ENCODE measurements at places on chromosomes 13 and 19. TPM values are rescaled to one million over a fixed set of nuclear protein-coding genes. Genes with fewer than 3 reads are reported as not detected.

FXYD7 gene
- total RNA-seq, result 22.3 TPM

MYO1F gene
- 0.10 TPM for total RNA-seq

KLK3 gene
- not detected for total RNA-seq

SUGP1 gene
- 134 TPM for total RNA-seq

DNA sequence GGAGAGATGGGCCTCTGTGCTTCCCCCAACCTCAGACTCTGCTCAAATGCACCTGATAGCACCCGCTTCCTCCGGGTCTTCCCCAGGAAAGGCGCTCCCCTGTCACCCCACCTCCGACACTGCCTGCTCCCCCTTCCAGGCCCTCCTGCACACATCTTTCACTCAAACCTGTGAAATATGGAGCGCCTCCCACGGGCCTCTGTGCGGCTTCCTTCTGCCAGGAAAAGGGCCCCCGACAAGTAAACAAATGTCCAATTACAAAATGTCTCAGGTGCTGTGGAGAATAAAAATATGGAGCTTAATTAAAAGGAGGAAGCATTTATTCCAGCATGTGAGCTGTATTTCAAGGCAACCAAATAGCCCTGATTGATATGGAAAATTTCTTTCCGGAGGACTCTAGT lies 15.6 kb upstream of the CCNE1 start:
- no peak for DNase-seq
- H3K4me3 ChIP-seq, result no peak overlapping the region
- H3K27ac ChIP-seq, result no peak overlapping the region
- H3K4me1 ChIP-seq, result peaks cover 4% of the 10 kb centered on the region

GRCh38 chr19:50044922-50045321 lies 19.1 kb downstream of the ZNF473 start:
- no peak overlapping the region for H3K4me3 ChIP-seq
- H3K27ac ChIP-seq, result no peak overlapping the region
- peaks cover 49% of the 10 kb centered on the region for H3K36me3 ChIP-seq
- DNase-seq, result no peak
- H3K27me3 ChIP-seq, result no peaks in the 10 kb centered on the region

DNA sequence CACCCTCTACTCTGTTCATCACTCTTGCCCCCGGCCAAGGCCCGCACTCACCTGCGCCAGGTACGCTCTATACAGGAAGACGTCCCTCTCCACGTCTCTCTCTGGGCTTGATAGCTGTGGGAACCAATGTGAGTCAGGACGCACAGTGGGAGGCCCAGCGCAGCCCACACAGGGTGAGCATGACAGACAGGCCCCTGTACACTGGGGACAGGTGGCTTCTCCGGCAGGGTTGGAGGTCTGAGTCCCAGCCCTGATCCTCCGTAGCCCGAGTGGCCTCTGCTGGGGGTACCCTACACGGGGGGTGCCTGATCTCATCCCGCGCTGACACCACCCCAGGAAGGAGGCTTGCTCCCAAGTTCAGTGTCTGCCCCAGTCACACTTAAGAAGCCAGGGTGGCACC lies 6.3 kb downstream of the COPE start:
- no peak overlapping the region for H3K4me3 ChIP-seq
- H3K27ac ChIP-seq, result no peak overlapping the region
- no peaks in the 10 kb centered on the region for H3K27me3 ChIP-seq
- no peaks in the 10 kb centered on the region for H3K36me3 ChIP-seq
- no peak for DNase-seq
- peaks cover 2% of the 10 kb centered on the region for H3K4me1 ChIP-seq
